ENCODE measurements at places on chromosomes 3 and 15. TPM values are rescaled to one million over a fixed set of nuclear protein-coding genes. Genes with fewer than 3 reads are reported as not detected.

CRABP1 gene
- 1.2 TPM for total RNA-seq

FBXO40 gene
- total RNA-seq = not detected

CKMT1A gene
- total RNA-seq = 3.9 TPM

KBTBD8 gene
- 0.48 TPM for total RNA-seq

CACNA2D2 gene
- total RNA-seq = 0.15 TPM

ALS2CL gene
- 9.5 TPM for total RNA-seq

RARRES1 gene
- total RNA-seq = 16.6 TPM

ATG7 gene
- 16.8 TPM for total RNA-seq

EPB42 gene
- not detected for total RNA-seq

NPRL2 gene
- total RNA-seq = 9.3 TPM

FAM81A gene
- 14.8 TPM for total RNA-seq

All from A549 treated with ZK216348 at 1 μM for 4 hours (cell line).